Stimulated activated CD8-positive, alpha-beta memory T cell treated with anti-CD3 and anti-CD28 coated beads, Interleukin-15, amount 100 ng/mL, for 1 hour (primary cell): ENCODE measurements at places on chromosomes 13 and 19.

GRCh38 chr13:106867249-106867648 lies 299.3 kb upstream of the ARGLU1 start:
- no peak for DNase-seq

- no peak for DNase-seq
These were observed 485.3 kb downstream of the SLITRK6 start for GRCh38 chr13:85313761-85314503.

DNA sequence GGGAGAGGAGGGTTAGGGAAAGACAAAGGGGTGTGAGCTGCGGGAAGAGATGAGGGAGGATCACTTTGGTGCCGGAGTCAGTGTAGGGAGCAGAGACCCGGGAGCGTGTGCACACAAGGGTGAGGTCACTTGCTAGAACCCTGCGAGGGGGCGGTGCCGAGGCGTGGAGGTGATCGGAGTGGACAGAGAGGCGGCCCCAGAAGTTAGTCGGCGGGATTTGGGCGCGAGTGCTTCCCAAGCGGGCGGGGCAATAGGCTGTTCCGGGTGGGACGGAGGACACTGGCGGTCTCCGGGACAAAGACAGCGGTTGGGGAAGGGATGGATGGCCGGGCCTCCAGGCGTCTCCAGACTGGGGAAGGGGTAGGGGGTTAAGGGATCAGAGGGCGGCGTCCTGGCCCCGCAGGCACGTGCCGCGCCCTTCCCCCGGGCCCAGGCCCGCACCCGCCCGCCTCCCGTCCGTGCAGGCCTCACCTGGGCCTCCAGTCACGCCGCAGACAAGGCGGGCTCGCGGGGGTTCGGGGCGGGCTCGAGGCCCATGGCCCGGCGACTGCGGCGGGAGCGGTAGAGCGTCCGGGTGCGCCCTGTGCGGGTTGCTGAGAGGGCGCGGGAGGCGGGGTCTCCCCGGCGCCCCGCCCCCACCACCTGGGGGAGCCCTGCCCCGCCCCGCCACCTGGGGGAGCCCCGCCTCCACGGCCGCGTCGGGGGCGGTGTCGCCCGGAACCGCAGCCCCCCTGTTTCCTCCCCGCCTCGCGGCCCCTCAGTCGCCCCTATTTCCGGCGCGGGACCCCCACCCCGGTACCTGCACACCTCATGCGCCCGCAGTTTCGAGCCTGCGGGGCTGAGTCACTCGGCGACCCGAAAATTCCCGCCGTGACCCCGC lies at the start of gene LPAR2:
Gene LPAR2, minus strand, starts transcription at position 600 of the 880 bp plus-strand sequence. CDS start 945 bp downstream, outside the sequence.
- peak; percentile 53 for DNase-seq

DNA sequence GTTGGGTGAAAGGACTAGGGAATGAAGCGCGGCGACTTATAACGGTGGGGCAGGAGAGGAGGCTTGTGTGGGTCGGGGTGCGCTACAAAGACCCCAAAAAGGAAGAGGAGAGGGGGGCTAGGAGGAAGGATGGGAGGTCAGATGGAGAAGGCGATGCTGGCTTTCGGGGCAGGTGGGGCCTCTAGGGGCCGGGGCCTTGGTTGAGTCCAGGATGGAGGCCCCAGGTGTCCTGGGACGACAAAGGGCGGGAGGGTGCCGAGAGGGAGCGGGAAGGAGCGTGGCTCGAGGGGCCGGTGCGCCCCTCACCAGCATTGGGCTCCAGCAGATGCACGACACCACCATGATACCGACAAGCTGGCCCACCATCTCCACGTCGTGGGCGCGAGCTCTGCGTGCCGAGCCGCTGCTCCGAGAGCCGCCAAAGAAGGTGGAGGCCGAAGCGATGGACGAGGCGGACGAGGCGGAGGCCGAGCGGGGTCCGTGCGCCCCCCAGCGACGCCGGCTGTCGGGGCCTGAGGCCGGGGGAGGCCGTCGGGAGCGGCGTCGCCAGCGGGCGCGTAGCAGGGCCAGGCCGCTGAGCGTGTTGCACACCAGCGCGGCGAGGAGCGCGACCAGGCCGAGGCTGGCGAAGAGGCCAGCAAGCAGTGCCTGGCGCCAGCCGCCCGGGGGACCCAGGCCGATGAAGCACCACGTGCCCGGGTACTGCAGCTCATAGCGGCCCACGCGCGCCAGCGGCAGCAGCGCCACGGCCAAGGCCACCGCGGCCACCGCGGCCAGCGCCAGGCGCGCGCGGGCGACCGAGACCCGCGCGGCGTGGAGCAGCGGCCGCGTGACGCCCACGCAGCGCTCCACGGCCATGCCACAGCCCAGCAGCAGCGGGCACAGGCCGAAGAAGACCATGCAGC lies 1.8 kb downstream of the PTGER1 start:
- no peak for DNase-seq

DNA sequence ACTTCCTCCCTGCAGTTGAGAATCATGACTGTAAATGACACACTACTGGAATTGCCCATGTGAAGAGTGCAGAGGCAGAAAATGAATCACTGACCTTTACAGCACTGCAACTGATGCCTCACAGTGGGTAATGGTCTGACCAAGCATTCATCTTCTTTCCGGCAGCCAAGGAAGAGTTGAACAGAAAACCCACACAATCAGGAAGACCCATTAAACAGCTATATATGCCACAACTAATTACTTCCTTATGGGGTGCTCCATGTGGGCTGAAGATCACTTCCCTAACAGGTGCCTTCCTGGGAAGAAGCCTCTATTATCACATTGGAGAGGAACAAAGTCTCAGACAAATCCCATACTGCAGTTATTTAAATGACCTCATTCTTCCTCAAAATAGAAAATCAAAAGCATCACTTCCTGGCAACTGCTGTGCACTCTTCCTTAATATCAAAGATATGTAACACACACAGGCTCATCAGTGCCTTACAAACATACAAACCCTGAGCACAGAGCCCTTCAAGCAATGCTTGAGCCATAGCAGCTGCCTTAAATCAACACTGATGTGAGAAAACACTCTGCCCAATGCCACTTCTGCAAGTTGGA lies 45.8 kb downstream of the RUBCNL start:
- DNase-seq, result no peak

DNA sequence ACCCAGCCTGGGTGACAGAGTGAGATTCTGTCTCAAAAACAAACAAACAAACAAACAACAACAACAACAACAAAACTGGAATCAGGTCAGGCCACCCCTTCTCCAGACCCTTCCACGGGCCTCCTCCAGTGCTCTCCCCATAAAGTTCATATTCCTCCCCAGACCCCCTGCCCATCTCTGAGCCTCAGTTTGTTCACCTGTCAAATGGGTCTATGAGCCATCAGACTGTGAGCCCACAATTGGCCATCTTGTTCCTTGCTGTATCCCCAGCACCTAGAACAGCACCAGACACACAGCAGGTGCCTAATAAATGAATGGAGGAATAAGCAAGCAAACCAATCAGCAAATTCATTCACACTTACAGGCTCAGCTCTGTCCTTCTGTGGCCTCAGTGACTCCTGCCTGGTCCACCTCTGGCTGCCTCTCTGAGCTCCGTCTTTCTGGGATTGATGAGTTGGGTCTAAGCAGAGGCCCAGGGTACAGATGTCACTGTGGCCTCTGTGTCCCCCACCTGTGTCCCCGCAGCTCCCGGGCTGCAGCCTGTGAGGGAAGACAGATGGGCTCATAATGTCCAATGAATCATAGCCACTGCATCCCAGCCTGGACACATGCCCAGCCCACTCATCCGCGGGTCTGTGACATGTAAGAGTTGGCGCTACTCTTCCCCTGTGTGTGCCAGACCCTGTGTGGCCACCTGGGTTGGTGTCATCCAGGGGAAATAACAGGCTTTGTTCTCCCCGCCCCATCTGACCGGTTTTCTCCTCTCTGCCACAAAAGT lies 19.6 kb upstream of the PTPRS start:
- no peak for DNase-seq

- DNase-seq, result no peak
These were observed 16.8 kb downstream of the ZNF431 start for GRCh38 chr19:21158523-21159135.

GRCh38 chr13:68428292-68428691 lies 1198.2 kb upstream of the PCDH9 start:
- no peak for DNase-seq

- DNase-seq, result no peak
These were observed 260.8 kb downstream of the PCDH9 start for GRCh38 chr13:66969291-66969690.

GRCh38 chr19:1248139-1248785 lies at the start of gene MIDN:
Gene MIDN, plus strand, starts transcription at chr19:1248583. Its CDS starts 1,714 bp downstream, at chr19:1250297.
- DNase-seq, result no peak

DNA sequence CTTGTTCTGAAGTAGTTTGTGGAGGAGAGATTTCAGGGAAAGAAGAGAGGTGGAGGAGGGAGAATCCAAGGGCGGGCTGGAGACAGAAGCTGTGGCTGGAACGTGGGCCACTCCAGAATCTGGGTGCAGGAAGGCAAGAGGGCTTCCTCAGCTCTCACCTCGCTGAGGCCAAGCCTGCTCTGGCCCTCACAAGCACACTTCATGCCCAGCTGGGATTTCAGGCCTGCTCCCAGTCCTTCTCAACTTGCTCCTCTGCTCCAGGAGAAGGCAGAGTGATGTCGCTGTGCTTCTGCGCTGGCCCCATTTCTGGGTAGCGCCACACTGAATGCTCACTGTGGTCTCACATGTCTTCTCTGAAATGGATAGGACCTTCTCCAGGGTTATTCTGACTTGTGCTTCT lies 328.8 kb downstream of the FGF9 start:
- no peak for DNase-seq
